Stimulated activated naive CD4-positive, alpha-beta T cell treated with Interleukin-2 at 50 U/mL for 16 hours (primary cell): ENCODE measurements at places on chromosomes 3 and 15.
A peak's percentile ranks its signal among the peaks of the same experiment; 100 is the strongest.

GRCh38 chr3:178056868-178057267 is 479.4 kb upstream of the KCNMB2 start:
- no peak for DNase-seq

GRCh38 chr3:105355408-105356061 is 11.2 kb upstream of the ALCAM start:
- no peak for DNase-seq

DNA sequence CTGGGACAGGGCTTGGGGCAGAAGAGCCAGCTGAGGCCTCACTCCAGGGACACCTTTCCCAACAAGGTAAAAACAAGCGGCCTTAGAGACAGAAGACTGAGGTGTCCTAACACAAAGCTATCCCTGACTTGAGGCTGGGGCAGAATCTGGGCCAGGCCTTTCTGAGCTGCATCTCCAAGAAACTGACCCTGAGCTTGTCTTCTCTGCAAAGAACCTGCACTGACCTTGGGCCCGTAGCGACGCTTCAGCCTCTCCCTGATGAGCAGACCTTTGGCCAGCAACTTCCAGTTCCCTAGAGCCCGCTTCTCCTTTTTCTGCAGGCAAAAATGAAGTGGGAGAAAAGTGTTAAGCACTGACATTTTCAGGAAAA is 22.2 kb downstream of the TMEM43 start:
- DNase-seq = no peak

DNA sequence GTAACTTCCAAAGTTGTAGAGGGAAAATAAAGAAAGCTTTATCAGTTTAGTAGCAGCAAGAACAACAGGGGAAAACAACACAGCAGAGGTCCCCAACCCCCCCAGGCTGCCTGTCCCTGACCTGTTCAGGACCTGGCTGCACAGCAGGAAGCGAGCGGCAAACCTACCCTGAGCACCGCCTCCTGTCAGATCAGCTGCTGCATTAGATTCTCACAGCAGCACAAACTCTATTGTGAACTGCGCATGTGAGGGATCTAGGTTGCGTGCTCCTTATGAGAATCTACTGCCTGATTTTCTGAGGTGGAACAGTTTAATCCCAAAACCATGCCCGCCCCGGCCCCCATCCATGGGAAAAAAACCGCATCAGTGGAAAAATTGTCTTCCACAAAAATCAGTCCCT is 40.3 kb downstream of the USP50 start:
- DNase-seq = no peak

- DNase-seq = no peak
Observed at GRCh38 chr3:124986192-124987143, 51.9 kb upstream of the MUC13 start.

GRCh38 chr3:66256806-66257205 is 36.0 kb downstream of the SLC25A26 start:
- DNase-seq = no peak

DNA sequence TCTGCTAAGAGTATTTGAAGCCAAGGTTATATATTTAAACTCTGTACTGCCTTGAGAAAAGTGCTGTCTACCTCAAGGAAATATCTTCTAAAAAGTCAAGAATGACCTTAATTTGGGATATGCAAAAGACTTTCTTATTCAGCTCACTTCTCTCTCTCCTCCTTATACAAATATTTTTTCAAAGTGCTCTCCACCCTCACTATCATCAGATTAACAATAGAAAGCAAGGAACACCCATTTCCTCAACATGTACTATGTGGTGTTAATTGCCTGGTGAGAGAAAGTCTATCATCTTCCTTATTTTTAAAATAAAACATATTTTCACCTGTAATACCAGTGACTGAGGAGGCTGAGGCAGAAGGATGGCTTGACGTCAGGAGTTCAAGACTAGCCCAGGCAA is 44.4 kb upstream of the RSL24D1 start:
- DNase-seq = no peak

DNA sequence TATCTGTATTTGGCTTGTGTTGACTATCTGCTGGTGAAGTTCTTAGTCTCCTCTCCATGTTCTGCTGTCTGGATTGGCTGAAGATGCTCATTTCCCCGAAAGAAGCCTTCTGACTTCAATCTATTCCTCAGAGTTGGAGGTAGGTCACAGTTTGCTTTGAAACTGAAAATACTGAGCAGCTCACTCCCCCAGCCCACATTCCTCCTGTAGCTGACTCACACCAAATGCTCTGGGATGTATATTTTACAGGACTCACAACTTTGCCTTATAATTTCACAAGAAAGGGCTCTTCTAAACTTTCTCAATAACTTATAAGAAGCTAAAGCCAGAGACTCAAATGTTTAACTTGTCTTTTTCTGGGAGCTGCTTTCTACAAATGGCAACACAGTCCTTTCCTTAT is 36.3 kb upstream of the SNX4 start:
- no peak for DNase-seq

GRCh38 chr3:106457281-106458180 is 588.7 kb upstream of the CBLB start:
- DNase-seq = peak; percentile 4

DNA sequence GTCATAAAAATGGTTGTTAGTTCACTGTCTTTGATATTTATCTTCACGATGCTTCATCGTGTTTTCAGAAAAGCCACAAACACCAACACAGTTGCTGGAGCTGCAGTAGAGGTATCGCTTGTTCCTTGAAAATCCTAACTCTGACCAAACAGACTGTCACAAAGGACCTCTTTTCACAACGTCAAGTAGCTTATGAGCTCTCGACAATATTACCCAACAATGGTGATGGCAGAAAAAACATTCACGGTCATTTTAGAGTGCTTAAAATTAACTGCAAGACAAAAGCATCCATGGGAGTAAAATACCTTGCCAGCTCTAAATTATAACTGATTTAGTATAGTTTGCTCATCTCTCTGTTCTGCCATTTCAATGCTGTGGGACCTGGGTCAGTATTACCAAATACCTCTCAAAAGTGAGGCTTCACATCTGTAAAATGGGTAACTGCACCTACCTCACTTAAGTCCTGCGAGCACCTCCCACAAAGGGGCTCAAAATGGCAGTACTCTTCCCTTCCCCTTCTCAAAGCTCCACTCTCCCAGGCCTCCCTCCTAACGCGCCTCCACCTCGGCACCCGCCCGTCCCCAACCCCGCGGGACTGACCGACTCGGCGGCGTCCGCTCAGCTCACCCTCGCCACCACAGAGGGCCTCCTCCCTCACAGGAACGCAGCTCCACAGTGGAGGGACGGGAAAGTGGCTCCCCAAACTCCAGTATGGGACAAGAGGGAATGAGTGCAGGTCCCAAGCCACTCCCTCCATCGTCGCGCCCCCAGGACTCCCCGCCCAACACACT is 546 bp downstream of the TRIM59 start:
- peak; percentile 45 for DNase-seq

DNA sequence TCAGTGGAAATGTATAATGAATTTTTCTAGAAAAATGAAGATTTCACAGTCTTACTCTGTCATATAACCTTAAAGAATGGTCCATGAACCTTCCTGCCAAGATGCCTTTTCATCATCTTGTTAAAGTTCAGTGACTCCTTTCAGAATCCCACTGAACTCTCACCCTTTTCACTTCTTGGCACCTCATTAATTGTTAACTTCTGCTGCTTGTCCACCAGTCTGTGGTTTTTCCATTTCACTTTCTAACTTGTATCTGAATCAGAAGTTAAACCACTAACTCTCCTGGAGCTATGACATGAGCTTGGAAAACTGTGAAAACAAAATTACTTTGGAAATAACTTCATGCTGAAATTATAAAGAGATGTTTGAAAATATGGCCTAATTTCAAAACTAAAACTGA is 281.2 kb upstream of the ALCAM start:
- no peak for DNase-seq

- DNase-seq = no peak
Observed at GRCh38 chr3:112651516-112651915, 10.6 kb upstream of the CCDC80 start.
